ENCODE measurements at places on chromosomes 4 and X. TPM values are rescaled to one million over a fixed set of nuclear protein-coding genes. Genes with fewer than 3 reads are reported as not detected.

- no peaks in the 10 kb centered on the region for H3K27me3 ChIP-seq
- H3K36me3 ChIP-seq = no peaks in the 10 kb centered on the region
- H3K27ac ChIP-seq = no peak overlapping the region
- no peak for DNase-seq
Observed at GRCh38 chr4:47774079-47774478, 63.8 kb downstream of the CORIN start.

- peak; percentile 5 for DNase-seq
- no peaks in the 10 kb centered on the region for H3K27me3 ChIP-seq
- no peak overlapping the region for H3K27ac ChIP-seq
- no peak overlapping the region for H3K4me3 ChIP-seq
- no peaks in the 10 kb centered on the region for H3K36me3 ChIP-seq
Observed at GRCh38 chr4:91267543-91267942, 1036.2 kb upstream of the GRID2 start.

DNA sequence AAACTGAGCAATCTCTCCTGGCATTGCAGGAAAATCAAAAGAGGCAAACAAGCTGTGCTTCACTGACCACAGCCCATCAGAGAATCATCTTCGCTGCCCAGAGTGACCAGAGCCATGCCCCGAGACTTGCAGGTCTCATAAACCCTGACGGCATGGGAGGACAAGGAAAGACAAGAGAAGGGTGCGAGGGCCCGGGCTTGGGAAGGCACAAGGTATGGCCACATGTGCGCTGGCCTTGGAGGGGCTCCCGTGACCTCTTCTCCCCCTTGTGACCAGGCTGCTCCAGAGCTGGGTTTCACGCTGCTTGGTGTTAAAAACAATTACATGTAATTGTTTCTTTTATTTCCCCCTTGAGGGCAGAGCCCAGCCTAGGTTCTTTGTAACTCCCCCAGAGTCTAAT lies 20.8 kb downstream of the DCTD start:
- DNase-seq = no peak
- H3K36me3 ChIP-seq = no peaks in the 10 kb centered on the region
- H3K4me3 ChIP-seq = no peak overlapping the region
- no peaks in the 10 kb centered on the region for H3K27me3 ChIP-seq
- peaks cover 11% of the 10 kb centered on the region for H3K4me1 ChIP-seq

DNA sequence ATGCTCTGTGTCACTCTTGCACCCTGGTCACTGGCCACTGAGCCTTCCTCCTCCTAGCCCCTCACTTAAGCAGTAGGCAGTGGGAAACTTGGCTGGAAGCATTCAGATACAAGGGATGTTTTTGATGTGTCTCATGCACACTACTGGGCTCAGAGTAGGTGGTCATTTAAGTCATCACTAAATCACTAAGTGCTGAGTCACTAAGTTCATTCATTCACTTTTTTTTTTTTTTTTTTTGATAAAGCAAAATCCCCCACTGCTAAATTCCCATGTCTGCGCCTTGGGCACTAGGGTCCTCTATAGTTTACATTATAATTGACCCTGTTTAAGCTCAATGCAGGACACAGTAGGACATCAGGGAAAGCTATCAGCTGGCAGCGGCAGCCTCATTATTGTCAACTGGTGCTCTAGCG lies 182.4 kb upstream of the MBNL3 start:
- no peak overlapping the region for H3K27ac ChIP-seq
- DNase-seq = no peak
- H3K4me1 ChIP-seq = no peaks in the 10 kb centered on the region
- H3K36me3 ChIP-seq = no peaks in the 10 kb centered on the region

The HSPA4L gene
- total RNA-seq = 3.6 TPM

- no peak for DNase-seq
- no peaks in the 10 kb centered on the region for H3K4me1 ChIP-seq
- no peaks in the 10 kb centered on the region for H3K27me3 ChIP-seq
- no peak overlapping the region for H3K4me3 ChIP-seq
Observed at GRCh38 chr4:159455675-159456237, 352.9 kb downstream of the RAPGEF2 start.

GRCh38 chrX:7266288-7266687 lies 118.3 kb upstream of the PUDP start:
- H3K4me3 ChIP-seq = no peak overlapping the region
- no peak overlapping the region for H3K27ac ChIP-seq
- H3K4me1 ChIP-seq = no peaks in the 10 kb centered on the region
- H3K27me3 ChIP-seq = no peaks in the 10 kb centered on the region
- H3K36me3 ChIP-seq = no peaks in the 10 kb centered on the region
- DNase-seq = no peak

GRCh38 chrX:138240266-138240665 lies 471.3 kb downstream of the FGF13 start:
- no peaks in the 10 kb centered on the region for H3K4me1 ChIP-seq
- no peaks in the 10 kb centered on the region for H3K27me3 ChIP-seq
- H3K36me3 ChIP-seq = no peaks in the 10 kb centered on the region

The GPRASP3 gene
- 2.6 TPM for total RNA-seq

- no peaks in the 10 kb centered on the region for H3K4me1 ChIP-seq
- H3K27ac ChIP-seq = no peak overlapping the region
- no peaks in the 10 kb centered on the region for H3K36me3 ChIP-seq
- H3K4me3 ChIP-seq = no peak overlapping the region
Observed at GRCh38 chr4:85420831-85421230, 54.1 kb upstream of the ARHGAP24 start.

- no peaks in the 10 kb centered on the region for H3K36me3 ChIP-seq
- DNase-seq = no peak
- peaks cover 9% of the 10 kb centered on the region for H3K4me1 ChIP-seq
- H3K27ac ChIP-seq = no peak overlapping the region
Observed at GRCh38 chr4:83231620-83232076, 53.0 kb downstream of the COQ2 start.

GRCh38 chr4:42761804-42762203 lies 104.9 kb upstream of the ATP8A1 start:
- H3K4me1 ChIP-seq = no peaks in the 10 kb centered on the region
- no peak overlapping the region for H3K4me3 ChIP-seq
- H3K27me3 ChIP-seq = no peaks in the 10 kb centered on the region
- no peak overlapping the region for H3K27ac ChIP-seq
- H3K36me3 ChIP-seq = no peaks in the 10 kb centered on the region
- no peak for DNase-seq

The GABRB1 gene
- 9.2 TPM for total RNA-seq

GRCh38 chr4:171779301-171779700 lies 33.9 kb upstream of the GALNTL6 start:
- H3K27me3 ChIP-seq = no peaks in the 10 kb centered on the region
- H3K36me3 ChIP-seq = no peaks in the 10 kb centered on the region
- no peak overlapping the region for H3K27ac ChIP-seq
- no peaks in the 10 kb centered on the region for H3K4me1 ChIP-seq
- H3K4me3 ChIP-seq = no peak overlapping the region
- DNase-seq = no peak

The FAM90A26 gene
- not detected for total RNA-seq

DNA sequence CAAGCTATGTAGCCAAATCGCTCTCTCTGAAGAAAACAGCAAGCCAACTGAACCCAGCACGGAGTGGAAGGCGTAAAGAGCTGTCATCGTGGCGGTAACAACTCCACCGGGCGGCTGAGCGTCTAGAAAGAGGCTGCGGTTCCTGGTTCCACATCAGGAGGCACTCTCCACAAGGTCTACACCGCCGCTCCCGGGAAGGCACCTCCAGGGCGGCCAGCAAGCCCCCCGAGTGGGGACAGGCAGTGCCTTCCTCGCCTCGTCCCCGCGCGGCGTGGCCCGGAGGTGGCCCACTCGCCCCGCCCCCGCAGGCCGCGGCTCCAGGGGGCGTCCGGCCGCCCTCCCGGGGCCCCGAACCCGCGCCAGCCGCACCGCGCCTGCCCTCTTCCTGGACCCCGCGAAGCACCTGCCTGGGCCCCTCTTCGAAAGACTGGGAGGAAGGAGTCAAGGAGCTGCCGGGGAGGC lies 755 bp downstream of the KLHL8 start:
- peak overlapping the region; percentile 93 for H3K27ac ChIP-seq
- peak overlapping the region; percentile 94 for H3K4me3 ChIP-seq
- no peak for DNase-seq
- H3K4me1 ChIP-seq = peaks cover 17% of the 10 kb centered on the region
- H3K36me3 ChIP-seq = no peaks in the 10 kb centered on the region
- no peaks in the 10 kb centered on the region for H3K27me3 ChIP-seq

The TLL1 gene
- 16.2 TPM for total RNA-seq

The FAAH2 gene
- 7.8 TPM for total RNA-seq

DNA sequence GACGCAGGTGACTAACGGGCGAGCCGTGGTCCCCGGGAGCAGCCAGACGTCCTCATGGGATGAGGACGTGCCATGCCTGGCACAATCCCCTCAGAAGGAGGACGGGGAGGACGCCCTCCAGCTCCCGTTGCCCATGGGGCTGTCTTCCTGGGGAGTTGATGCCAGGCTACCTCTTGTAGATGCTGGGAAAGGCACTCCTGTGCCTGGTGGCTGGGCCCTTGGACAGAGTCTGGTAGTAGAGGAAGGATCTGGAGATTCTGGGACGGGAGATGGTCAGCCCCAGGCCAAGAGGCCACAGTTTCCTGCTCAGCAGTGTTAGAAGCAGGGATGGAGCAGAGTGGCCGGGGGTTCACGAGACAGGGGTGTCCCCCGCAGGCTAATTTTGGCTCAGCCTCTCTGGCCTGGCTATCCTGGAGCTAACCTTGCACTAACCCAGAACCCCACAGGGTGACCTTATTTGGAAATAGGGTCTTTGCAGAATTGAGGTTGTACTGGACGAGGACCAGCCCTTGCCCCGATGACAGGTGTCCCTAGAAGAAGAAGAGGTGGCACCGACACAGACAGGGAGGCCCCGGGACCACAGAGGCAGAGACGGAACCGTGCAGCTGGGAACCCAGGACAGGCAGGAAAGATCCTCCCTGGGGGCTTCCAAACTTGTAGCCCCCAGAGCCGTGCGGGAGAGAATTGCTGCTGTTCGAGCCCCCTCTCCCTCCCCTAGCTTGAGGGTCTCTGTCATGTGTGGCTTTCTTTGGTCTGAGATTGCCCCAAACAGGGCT lies 50.1 kb upstream of the ADRA2C start:
- H3K4me3 ChIP-seq = no peak overlapping the region
- H3K27me3 ChIP-seq = no peaks in the 10 kb centered on the region
- H3K36me3 ChIP-seq = no peaks in the 10 kb centered on the region

- DNase-seq = no peak
- H3K27ac ChIP-seq = no peak overlapping the region
- H3K4me1 ChIP-seq = no peaks in the 10 kb centered on the region
Observed at GRCh38 chr4:136219592-136220125, 1312.6 kb downstream of the PCDH18 start.

DNA sequence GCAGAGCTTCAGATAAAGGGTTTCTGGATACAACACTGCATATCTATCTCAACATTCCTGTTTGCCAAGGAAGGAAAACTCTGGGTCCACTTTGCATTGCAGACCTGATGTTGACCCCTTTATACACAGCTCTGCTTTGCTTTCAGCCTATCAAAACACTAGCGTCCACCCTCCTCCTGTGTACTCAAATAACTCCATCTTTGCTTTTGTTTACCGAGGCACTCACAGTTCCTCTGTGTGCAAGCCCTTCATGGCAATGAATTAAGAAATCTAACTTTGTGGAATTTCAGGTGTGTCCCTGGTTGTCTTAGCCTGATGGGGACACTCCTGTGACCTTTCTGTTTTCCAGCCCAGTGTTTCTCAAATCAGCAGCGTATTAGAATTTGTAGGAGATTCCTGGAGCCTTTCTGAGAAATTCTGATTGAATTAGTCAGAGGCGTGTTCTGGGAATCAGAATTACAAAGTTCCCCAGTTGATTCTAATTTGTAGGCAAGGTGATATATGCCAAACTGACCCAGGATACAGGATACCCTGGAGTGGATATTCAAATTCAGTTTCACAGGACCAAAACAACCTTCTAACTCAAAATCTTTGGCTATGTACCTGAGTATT lies 68.6 kb downstream of the DTHD1 start:
- no peak overlapping the region for H3K27ac ChIP-seq
- no peaks in the 10 kb centered on the region for H3K36me3 ChIP-seq
- no peak overlapping the region for H3K4me3 ChIP-seq
- no peaks in the 10 kb centered on the region for H3K4me1 ChIP-seq

The C4orf50 gene
- not detected for total RNA-seq

The BCORL1 gene
- 21.1 TPM for total RNA-seq

- no peak for DNase-seq
- H3K27me3 ChIP-seq = no peaks in the 10 kb centered on the region
- H3K36me3 ChIP-seq = no peaks in the 10 kb centered on the region
- no peak overlapping the region for H3K4me3 ChIP-seq
- peak overlapping the region; percentile 75 for H3K27ac ChIP-seq
Observed at GRCh38 chrX:55143621-55144020, 54.8 kb downstream of the PAGE2 start.

- no peak overlapping the region for H3K27ac ChIP-seq
- no peaks in the 10 kb centered on the region for H3K36me3 ChIP-seq
- no peaks in the 10 kb centered on the region for H3K27me3 ChIP-seq
Observed at GRCh38 chr4:108109997-108110416, 58.7 kb downstream of the LEF1 start.

GRCh38 chr4:141711211-141711610 lies 74.8 kb downstream of the IL15 start:
- H3K27me3 ChIP-seq = no peaks in the 10 kb centered on the region
- no peaks in the 10 kb centered on the region for H3K4me1 ChIP-seq
- no peak for DNase-seq
- no peak overlapping the region for H3K4me3 ChIP-seq
- no peaks in the 10 kb centered on the region for H3K36me3 ChIP-seq
- H3K27ac ChIP-seq = no peak overlapping the region

- H3K4me3 ChIP-seq = no peak overlapping the region
- H3K4me1 ChIP-seq = no peaks in the 10 kb centered on the region
- no peaks in the 10 kb centered on the region for H3K27me3 ChIP-seq
- no peaks in the 10 kb centered on the region for H3K36me3 ChIP-seq
- H3K27ac ChIP-seq = no peak overlapping the region
Observed at GRCh38 chr4:96756584-96756983, 916.7 kb downstream of the PDHA2 start.

- no peak overlapping the region for H3K4me3 ChIP-seq
- no peaks in the 10 kb centered on the region for H3K27me3 ChIP-seq
- H3K36me3 ChIP-seq = no peaks in the 10 kb centered on the region
- no peak for DNase-seq
- no peak overlapping the region for H3K27ac ChIP-seq
Observed at GRCh38 chr4:173185847-173186510, 17.4 kb downstream of the GALNT7 start.

DNA sequence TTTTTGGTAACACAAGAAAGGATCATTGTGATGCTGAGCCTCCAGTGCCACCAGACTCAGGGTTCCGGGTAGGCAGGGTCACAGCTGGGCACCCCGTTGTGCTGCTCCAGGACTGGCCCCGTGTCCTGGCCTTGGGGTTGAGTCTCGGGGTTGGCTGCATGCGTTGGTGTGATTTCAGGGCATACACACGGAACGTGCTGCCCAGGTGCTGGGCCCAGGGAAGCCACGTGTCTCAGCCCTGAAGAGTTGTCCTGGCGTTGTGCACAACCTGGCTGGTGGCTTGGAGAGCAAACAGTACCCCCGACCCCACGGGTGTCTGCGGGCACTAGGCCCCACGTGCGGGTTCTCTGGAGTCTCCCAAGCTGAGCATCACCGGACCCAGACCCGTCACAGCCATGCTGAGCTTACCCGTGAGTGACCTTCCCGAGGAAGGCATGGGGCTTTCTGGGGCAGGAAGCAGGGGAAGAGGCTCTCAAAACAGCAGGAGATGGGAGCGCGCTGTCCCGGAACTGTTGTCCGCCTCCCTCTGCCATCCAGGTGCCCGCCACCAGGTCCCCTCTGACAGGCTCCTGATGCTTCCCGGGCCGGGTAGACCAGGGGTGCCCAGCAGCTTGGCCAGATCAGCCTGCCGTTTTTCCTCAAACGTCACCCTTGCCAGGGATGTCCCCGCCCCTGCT lies 66.1 kb upstream of the ENPP6 start:
- H3K27ac ChIP-seq = no peak overlapping the region
- no peaks in the 10 kb centered on the region for H3K36me3 ChIP-seq
- no peak for DNase-seq
- peaks cover 14% of the 10 kb centered on the region for H3K4me1 ChIP-seq

All from Caco-2 (cell line).